ENCODE measurements at places on chromosomes 6 and 20. TPM values are rescaled to one million over a fixed set of nuclear protein-coding genes. Genes with fewer than 3 reads are reported as not detected.

The GTSF1L gene
- total RNA-seq, result not detected

The ROS1 gene
- 5.2 TPM for total RNA-seq

The FAM209A gene
- not detected for total RNA-seq

The PLCB4 gene
- 16.1 TPM for total RNA-seq

DNA sequence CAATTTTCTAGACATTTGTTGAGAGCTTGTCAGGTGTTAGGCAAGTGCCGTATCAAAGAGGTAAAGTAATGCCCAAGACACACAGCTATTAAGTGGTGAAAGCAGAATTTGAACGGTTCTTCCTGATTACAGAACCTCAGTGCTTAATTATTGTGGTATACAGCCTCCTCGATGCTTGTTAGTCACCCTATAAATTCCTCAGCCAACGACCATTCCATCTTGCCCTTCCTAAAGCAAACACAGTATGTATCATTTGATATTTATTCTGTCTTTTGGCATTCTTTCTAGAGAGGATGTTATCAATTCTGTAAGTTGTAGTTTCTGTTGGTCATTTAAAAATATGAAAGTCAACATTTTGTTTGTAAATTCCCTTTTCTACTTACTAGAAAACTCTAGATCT, 297.8 kb upstream of the BMP2 start:
- DNase-seq, result peak; percentile 18

DNA sequence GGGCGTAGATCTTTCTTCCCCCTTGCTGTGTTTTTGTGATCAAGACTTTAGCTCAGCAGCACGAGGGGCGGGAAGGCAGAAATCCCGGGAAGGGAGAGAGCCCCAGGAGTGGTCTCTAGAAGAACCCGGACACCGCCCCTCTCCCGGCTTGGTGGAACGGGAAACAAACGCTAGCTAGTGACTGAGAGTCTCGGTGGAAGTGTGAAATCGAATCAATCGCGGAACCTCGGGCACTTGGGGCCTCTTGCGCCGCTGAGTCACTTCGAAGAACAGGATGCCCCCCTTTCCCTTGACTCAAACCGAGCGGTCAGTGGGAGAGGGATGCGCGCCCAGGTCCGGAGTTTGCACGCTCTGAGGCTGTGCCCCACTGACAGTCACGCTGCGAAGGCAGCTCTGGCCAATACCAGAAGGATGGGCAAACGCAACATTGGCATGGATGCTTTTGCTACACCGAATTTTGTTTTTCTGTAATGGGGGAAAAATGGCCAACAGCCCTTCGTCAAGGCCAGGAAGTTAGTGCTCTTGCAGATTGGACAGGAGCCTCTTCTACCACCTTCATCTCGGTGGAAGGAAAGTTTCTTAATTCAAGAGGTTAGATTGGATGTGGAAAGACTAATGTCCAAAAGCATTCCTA, 1.6 kb upstream of the OLIG3 start:
- no peak for DNase-seq

DNA sequence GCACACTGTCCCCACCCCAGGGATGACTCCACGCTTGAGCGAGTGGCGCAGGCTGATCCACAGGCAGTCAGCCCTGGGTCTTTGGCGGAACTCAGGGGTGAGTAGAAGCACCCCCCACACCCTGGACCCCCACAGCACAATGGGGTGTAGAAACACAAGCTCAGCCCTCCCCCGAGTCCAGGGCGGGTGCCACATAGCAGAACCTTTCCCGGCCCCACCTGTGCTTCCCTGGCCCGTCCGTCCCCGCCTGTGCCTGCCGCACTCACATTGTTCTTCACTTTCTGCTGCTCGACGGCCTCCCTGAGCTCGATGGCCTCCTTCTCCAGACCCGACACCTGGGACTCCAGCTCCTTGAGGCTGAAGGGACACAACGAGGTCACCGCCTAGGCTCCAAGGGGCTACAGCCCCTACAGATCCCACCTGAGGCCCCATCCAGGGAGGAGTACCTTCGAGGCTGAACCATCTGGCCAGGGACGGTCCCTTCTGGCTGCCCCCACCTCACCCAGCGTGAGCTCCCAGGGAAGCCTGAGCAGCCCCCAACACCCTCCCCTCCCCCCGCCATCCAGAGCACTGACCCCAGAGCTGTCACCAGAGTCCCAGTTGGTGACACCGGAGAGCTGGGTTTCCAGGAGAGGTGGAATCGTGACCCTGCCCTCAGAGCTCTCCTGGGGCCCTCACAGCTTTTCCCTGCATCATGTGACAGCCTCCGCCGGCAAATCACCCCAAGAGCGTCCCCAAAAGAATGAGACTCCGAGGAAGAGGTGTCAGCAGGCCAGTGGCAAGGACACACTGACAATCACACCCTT, 55.6 kb downstream of the DSTN start:
- DNase-seq, result no peak

DNA sequence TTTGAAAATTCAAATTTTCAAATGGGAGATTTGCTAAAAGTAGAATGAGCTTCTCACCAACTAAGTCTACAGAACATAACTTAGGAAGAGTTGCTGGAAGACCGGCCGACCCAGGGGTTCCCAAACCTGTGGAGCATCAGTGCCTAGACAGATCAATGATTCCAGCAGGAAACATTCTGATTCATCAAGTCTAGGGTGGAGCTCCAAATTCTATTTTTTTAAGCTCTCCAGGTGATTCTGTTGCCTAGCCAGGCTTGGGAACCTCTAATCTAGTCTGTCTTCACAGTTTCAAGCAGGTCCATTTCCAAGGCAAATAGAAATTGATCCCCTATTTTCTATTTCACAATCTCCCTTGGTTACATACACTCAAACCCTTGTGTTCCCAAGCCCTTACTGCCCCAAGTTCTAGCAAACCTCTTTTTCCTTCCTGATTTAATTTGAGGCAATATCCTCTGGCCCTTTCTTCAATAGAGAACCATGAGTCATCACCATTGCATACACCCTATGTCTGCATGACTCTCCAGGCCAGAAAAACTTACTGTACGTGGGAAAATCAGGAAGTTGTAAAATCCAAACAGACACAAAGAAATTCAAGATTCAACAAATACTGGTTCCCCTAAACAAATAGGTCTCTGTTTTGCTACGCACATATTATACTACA, 8.9 kb downstream of the ATXN1 start:
- peak; percentile 97 for DNase-seq

DNA sequence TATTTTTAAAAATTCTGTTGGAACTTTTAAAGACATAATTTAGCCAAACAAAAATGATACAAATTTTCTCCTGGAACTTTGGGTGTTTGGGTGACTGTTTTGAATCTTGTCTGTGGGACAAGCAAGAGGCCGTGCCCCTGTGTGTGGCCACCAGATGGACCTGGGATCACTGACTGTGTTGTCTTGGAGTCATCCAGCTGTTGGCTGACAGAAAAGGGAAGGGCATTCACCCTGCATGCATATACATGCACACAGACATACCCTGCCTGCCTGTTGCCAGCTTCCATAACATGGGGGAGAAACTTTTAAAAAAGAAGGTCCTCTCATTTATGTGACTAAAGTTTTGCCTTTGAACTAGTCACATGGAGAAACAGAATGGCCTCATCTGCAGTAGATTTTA, 72.7 kb downstream of the BLOC1S5 start:
- DNase-seq, result no peak

- no peak for DNase-seq
Observed at GRCh38 chr20:11205769-11206362, 532.1 kb upstream of the JAG1 start.

- DNase-seq, result no peak
Observed at GRCh38 chr20:3755814-3756480, 11.6 kb downstream of the ADISSP start.

- DNase-seq, result no peak
Observed at GRCh38 chr6:19169366-19169765, 667.8 kb upstream of the ID4 start.

GRCh38 chr6:32785781-32786533, 22.6 kb upstream of the HLA-DQB2 start:
- peak; percentile 69 for DNase-seq

DNA sequence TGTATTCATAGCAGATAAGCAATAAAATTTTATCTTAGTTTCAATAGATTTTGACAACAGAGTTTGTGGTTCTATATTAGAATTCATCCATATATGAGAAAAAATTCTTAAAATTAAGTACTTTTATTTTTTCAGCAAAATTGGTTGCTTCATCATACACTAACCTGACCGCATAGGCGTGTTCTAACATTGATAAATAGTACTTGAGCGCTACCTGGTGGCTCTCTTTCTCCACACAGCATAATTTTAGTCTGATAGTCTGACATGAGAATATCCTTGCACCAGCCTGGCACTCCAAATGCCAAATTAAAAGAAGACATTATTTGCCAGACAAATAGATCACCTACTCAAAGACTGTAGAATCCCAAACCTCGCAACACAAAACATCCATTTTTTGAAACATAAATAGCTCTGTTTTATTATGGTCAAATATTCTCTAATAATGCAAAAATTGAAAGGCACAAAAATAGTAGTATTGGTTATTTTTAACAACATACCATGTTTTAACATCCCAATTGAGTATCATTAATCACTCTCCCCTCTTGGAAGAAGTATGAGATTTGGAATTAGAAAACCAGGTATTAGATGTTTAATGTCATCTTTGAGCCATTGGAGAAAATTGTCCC, 33.0 kb upstream of the FILIP1 start:
- peak; percentile 74 for DNase-seq

DNA sequence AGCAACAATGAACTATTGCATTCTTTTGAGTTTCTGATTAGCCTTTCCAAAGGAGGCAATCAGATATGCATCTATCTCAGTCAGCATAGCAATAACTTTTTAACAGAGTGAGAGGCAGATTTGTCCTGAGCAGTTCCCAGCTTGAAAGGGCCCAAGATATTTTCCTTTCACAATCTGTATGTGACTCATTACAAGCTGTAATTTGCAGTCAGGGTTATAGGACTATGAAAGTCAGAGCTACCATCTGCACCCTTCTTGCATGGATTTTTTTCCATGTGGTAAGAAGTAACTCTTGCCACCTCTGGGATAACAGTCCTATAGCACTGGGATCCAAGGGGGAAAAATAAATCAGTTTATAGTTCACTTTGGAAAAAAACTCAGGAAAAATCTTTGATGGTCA, 318.2 kb upstream of the RGS17 start:
- no peak for DNase-seq

DNA sequence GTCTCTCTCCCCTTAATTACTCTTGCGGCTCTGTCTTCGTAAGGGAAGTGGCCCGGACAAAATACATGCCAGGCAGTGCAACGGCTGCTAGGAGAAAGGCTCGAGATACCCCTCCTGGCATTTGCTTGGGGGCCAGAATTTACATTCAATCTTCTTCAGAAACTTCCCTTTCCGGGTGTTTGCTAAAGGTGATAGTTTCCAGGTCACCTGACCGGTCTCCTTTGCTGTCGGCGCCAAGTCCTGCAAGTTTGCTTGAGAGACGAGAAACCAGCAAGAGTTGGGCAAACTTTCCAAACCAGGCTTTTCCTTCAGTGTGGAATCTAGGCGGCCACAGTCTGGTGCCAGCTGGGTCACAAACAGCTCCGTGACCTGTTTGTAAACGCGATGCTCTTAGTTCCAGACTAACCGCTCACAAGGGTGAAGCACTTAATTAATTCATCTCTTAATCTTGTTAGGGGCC, 563 bp upstream of the SRSF3 start:
- DNase-seq, result peak; percentile 87

- DNase-seq, result no peak
Observed at GRCh38 chr6:118546880-118547218, 1.2 kb upstream of the PLN start.

- DNase-seq, result no peak
Observed at GRCh38 chr6:111927321-111927720, 54.1 kb upstream of the FYN start.

GRCh38 chr20:40565001-40565681, 123.9 kb downstream of the MAFB start:
- DNase-seq, result peak; percentile 97

DNA sequence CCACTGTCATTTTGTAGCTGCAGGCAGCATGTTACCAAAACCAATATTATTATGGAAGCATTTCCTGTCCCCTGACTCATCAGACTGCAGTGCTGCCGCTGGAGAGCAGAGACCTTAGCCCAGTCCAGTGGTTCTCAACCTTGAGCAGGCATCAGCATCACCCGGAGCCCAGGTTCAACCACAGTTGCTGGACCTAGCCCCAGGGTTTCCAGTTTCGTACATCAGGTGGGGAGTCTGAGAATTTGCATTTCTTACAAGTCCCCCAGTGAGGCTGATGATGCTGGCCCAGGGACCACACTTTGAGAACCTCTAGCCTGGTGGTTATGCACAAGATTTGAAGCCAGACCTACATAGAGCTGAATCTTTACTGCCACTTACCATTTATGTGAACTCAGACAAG, 47.3 kb downstream of the LY86 start:
- peak; percentile 34 for DNase-seq

DNA sequence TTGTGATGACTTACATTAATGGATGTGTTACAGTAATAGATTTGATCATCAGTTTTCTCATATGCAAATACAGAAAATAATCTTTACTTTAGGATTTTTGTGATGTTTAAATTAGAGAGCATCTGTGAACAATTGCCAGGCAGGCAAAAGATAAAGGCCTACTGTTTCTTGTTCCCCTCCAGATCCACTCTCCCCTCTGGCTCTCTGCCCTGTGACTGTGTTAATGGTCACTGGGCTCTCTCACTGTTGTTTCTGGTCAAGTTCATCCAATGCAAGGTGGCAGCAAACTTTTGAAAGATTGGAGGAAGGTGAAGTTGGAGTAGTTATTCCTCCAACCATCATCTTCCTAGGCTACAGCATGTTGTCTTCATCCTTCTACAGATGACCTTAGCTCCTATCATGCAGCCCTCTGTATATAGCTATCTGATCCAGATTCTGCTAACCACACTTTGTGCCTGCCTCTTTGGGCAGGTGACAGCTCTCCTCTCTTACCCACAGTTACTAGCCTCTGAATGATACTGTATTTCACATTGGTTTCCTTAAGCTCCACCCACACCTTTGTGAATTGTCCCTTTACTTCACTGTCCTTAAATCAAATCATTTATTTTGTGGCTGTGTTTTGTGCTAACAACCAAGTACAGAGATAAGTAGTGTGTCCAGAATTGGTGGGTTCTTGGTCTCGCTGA, 48.9 kb upstream of the ARG1 start:
- DNase-seq, result no peak

- DNase-seq, result no peak
Observed at GRCh38 chr6:43990275-43990626, 137.0 kb downstream of the MRPL14 start.

- DNase-seq, result no peak
Observed at GRCh38 chr6:36501686-36502085, 45.6 kb downstream of the STK38 start.

- peak; percentile 45 for DNase-seq
Observed at GRCh38 chr6:64732888-64733287, 974.1 kb downstream of the EYS start.

- DNase-seq, result no peak
Observed at GRCh38 chr20:47380481-47380880, 24.0 kb upstream of the ZMYND8 start.

DNA sequence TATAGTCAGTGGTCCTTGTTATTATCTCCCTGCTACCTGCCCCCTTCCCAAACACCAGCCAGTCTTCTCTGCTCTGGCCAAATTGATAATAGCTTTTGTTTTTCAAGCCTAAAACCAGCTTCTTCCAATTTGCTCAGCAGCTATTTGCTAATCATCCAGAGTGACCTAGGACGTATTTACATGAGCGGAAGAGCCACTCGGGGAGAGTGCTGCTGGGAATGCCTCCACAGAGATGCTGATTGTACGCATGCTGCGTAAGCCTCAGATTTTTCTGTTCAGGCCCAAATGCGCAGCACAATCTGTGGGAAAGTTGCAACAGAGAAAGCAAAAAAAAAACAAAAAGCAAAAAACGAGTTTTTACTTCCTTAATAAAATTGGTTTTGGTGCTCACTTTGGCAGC, 24.4 kb upstream of the ID1 start:
- DNase-seq, result no peak

GRCh38 chr6:22550971-22551670, 18.2 kb upstream of the HDGFL1 start:
- no peak for DNase-seq

Data from M059J (cell line).